ENCODE measurements at places on chromosomes 13 and 19.
A peak's percentile ranks its signal among the peaks of the same experiment; 100 is the strongest.

DNA sequence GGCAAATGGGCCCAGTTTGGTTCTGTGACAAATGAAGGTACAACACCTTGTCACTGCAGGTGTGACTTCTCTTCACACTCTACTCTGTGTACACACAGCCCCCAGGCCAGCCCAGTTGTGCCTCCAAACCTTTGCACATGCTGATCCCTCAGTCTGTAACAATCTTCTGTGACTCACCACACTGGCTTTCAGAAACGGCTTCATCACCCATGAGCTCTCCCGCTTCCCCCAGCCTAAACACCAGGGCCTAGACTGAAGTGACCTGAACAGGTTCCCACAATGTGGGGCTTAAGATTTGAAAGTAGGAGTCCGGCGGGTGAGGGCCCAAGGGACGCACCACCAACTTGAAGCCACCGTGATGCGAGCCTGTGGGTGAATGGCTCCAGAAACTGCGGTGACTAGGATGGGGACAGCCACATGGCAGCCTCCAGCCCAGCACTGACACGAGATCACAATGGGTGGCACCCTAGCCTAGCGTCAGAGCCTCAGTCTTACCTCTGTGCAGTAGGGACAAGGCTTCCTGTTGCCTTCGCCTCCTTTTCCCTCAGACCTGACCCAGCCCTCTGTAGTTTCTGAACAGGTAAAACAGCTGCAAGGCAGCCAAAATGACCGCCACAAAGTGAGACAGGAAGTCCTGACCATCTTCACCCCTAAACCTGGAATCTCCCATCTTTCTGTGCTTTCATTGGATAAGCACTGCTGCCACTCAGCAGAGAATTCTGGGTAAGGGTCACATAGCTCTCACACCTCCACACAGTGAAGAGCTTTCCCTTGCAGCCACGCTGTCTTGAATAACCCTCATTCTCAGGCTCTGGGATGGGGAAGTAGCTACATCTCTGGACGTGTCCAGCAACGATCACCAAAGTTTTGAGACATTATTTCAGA lies 34.2 kb upstream of the ZNF599 start:
- DNase-seq = no peak

- no peak for DNase-seq
Measured at GRCh38 chr13:26760832-26761582, 421 bp upstream of the GPR12 start.

DNA sequence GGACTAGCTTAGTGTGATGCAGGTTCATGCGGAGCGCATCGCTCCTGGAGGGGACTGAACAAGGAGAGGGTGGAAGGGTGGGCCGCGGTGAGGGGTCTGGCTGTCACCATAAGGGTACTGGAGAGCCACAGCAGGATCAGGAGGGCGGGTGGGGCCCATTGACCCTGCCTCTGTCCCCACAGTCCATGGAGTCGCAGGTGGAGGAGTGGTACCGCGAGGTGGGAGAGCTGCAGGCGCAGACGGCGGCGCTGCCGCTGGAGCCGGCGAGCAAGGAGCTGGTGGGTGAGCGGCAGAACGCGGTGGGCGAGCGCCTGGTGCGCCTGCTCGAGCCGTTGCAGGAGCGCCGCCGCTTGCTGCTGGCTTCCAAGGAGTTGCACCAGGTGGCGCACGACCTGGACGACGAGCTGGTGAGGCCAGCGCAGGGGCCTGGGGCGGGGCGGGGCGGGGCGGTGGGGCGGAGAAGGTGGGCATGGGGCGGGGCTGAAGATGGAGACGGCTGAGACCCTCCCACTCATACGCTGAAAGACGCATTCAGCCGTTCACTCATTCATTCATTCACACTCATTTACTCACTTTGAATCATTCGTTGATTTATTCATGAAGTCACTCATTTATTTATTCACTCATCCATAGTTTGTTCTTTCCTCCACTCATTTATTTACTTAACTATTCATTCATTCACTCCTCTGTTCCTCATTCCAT lies 27.5 kb upstream of the SHKBP1 start:
- peak; percentile 92 for DNase-seq

GRCh38 chr13:94233401-94233800 lies 246.1 kb downstream of the DCT start:
- DNase-seq = no peak

DNA sequence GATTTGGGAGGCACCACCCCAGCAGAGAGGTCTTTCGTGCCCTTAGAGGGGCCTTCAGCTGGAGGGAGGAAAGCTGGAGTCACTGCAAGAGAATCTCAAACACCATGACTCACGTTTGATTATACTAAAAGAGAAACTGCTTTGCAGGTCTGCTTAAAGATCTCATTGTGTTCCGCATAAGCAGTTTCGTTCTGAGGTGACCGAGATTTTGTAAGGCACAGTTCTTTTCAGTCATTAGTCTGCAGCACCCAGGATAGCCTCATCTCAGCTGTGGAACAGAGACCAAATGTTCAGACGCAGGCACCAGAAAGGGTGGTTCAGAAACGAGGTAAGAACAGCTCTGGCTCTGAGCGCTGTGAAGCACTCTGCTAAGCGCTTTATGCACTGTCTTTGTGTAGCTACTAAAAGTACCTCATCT lies 71.2 kb upstream of the GTF3A start:
- DNase-seq = no peak

All from D341Med (cell line).